Left ventricle myocardium inferior (tissue), 1 donor: ENCODE measurements at places on chromosomes 7 and 10.

GRCh38 chr10:10315989-10316388 is 701.7 kb upstream of the CELF2 start:
- H3K27ac ChIP-seq, result no peak overlapping the region
- no peaks in the 10 kb centered on the region for H3K27me3 ChIP-seq
- no peaks in the 10 kb centered on the region for H3K4me1 ChIP-seq
- no peak for DNase-seq

DNA sequence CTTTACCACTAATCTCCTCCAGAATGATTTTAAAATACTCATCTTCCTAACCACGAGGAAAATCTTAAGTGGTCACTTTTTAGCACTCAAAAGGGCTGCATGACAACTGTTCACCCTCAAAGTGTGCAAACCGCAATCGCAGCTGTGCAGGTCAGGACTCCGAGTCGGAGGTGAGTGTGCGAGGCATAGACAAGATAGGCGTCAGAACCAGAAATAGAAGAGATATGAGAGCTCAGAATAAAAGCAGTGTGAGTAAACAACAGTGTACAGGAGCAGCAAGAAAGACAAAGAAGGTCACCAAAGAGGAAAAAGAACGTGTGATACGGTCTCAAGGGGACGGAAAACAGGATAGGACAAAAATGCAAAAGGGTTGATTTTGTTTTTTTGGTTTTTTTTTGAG is 17.5 kb upstream of the ENO4 start:
- peaks cover 24% of the 10 kb centered on the region for H3K27me3 ChIP-seq
- peaks cover 30% of the 10 kb centered on the region for H3K4me1 ChIP-seq
- no peaks in the 10 kb centered on the region for H3K36me3 ChIP-seq
- DNase-seq, result no peak
- H3K4me3 ChIP-seq, result no peak overlapping the region

GRCh38 chr10:575402-576129 is 113.9 kb downstream of the DIP2C start:
- peaks cover 31% of the 10 kb centered on the region for H3K4me1 ChIP-seq
- DNase-seq, result no peak
- no peak overlapping the region for H3K27ac ChIP-seq
- H3K27me3 ChIP-seq, result no peaks in the 10 kb centered on the region
- no peak overlapping the region for H3K4me3 ChIP-seq
- H3K36me3 ChIP-seq, result no peaks in the 10 kb centered on the region

- H3K27ac ChIP-seq, result peak overlapping the region; percentile 90
- H3K4me3 ChIP-seq, result peak overlapping the region; percentile 38
- peaks cover 12% of the 10 kb centered on the region for H3K36me3 ChIP-seq
- H3K4me1 ChIP-seq, result peaks cover 87% of the 10 kb centered on the region
- DNase-seq, result peak; percentile 68
These were observed 121.3 kb upstream of the BTBD16 start for GRCh38 chr10:122149561-122150505.

DNA sequence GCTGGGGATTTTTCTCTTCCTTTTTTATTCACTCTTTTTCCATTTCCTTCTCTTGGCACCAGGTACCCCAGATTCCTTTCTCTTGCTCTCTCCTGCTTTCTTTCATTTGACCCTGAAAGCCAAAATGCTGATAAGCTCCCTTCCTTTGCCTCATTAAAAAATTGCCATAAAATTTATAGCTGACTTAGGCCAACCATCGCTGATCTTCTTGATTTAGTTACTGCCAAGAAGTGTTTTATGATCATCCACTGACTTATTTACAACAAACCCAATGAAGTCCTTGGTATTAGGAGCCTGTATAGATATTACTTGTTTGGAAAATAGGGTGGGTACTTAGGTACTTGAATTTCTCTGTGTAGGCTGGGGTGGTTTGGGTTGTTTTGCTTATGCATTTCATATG is 173.2 kb upstream of the PHYHIPL start:
- no peak overlapping the region for H3K27ac ChIP-seq
- DNase-seq, result no peak
- no peaks in the 10 kb centered on the region for H3K27me3 ChIP-seq
- no peak overlapping the region for H3K4me3 ChIP-seq
- H3K36me3 ChIP-seq, result no peaks in the 10 kb centered on the region
- H3K4me1 ChIP-seq, result peaks cover 10% of the 10 kb centered on the region

GRCh38 chr7:4791738-4792536 is 16.5 kb downstream of the AP5Z1 start:
- peak; percentile 84 for DNase-seq
- peak overlapping the region; percentile 75 for H3K27ac ChIP-seq
- H3K36me3 ChIP-seq, result peaks cover 49% of the 10 kb centered on the region
- peak overlapping the region; percentile 67 for H3K4me3 ChIP-seq
- no peaks in the 10 kb centered on the region for H3K27me3 ChIP-seq

GRCh38 chr10:90318659-90319058 is 539.2 kb downstream of the HTR7 start:
- no peaks in the 10 kb centered on the region for H3K4me1 ChIP-seq
- no peak for DNase-seq
- H3K4me3 ChIP-seq, result no peak overlapping the region
- H3K36me3 ChIP-seq, result no peaks in the 10 kb centered on the region

DNA sequence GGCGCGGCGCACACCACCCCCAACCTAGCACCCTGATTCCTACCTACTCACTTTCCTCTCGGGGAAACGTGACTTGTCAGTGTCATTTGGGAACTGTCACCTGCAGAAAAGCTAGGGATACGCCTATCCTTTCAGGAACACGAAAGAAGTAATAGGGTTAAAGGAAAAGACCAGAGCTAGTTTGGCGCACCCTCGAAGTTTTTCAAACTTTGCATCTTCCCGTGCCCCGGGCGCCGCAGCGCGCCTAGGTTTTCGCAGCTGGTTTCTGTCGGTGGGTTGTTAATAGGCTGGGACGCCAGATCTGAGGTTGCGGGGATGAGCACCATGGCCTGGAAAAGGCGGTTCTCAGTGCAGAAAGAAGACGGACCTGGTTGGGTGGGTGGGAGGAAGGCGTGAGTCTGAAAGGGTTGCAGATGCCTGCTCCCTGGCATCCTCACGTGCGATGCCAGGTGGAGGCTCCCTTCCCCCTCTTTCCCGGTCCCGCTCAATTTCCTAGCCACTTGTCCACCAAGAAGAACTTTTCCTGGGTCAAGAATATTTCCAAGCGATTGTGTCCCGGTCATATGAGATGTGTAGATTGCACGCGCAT is 568 bp upstream of the MEOX2 start:
- H3K36me3 ChIP-seq, result no peaks in the 10 kb centered on the region
- H3K4me3 ChIP-seq, result peak overlapping the region; percentile 75
- peak; percentile 17 for DNase-seq
- H3K4me1 ChIP-seq, result peaks cover 33% of the 10 kb centered on the region
- H3K27me3 ChIP-seq, result peaks cover 59% of the 10 kb centered on the region

GRCh38 chr7:22591271-22591670 is 91.3 kb upstream of the STEAP1B start:
- peaks cover 42% of the 10 kb centered on the region for H3K4me1 ChIP-seq
- H3K4me3 ChIP-seq, result no peak overlapping the region
- H3K27ac ChIP-seq, result peak overlapping the region; percentile 79
- H3K27me3 ChIP-seq, result no peaks in the 10 kb centered on the region
- no peaks in the 10 kb centered on the region for H3K36me3 ChIP-seq
- DNase-seq, result no peak

DNA sequence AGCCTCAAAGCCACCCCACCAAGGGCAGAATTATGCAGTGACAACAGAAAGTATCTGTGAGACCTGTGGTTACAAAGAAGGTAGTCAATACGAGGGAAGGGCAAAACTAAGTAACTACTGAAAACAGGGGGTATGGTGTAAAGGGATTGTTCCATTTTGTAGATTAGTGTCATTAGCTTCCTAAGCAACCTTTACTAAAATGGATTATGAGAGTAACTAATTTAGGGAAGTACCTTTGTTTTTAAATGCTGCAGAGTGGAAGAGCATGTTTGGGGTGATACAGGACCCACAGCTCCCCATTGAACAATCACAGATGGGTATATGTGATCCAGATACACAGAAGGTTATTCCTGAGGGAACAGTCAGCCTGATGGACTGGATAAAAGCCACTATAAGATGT is 51.3 kb upstream of the TAC1 start:
- no peaks in the 10 kb centered on the region for H3K36me3 ChIP-seq
- no peak overlapping the region for H3K27ac ChIP-seq
- no peak for DNase-seq
- no peak overlapping the region for H3K4me3 ChIP-seq

GRCh38 chr10:102599565-102600327 is 44.5 kb upstream of the TRIM8 start:
- no peak overlapping the region for H3K4me3 ChIP-seq
- peak; percentile 45 for DNase-seq
- no peaks in the 10 kb centered on the region for H3K27me3 ChIP-seq
- H3K4me1 ChIP-seq, result peaks cover 93% of the 10 kb centered on the region
- H3K36me3 ChIP-seq, result peaks cover 33% of the 10 kb centered on the region
- peak overlapping the region; percentile 89 for H3K27ac ChIP-seq

GRCh38 chr7:133015888-133016287 is 66.0 kb downstream of the CHCHD3 start:
- H3K4me1 ChIP-seq, result peaks cover 25% of the 10 kb centered on the region
- no peaks in the 10 kb centered on the region for H3K27me3 ChIP-seq
- H3K36me3 ChIP-seq, result no peaks in the 10 kb centered on the region
- H3K4me3 ChIP-seq, result no peak overlapping the region
- no peak for DNase-seq

GRCh38 chr10:46055771-46056170 is 9.7 kb upstream of the MSMB start:
- DNase-seq, result no peak
- H3K27ac ChIP-seq, result no peak overlapping the region
- no peak overlapping the region for H3K4me3 ChIP-seq
- H3K27me3 ChIP-seq, result peaks cover 25% of the 10 kb centered on the region
- no peaks in the 10 kb centered on the region for H3K4me1 ChIP-seq

GRCh38 chr7:129090300-129090907 is 35.5 kb upstream of the TNPO3 start:
- no peaks in the 10 kb centered on the region for H3K4me1 ChIP-seq
- peaks cover 19% of the 10 kb centered on the region for H3K27me3 ChIP-seq
- no peak for DNase-seq
- no peak overlapping the region for H3K4me3 ChIP-seq
- no peak overlapping the region for H3K27ac ChIP-seq
- no peaks in the 10 kb centered on the region for H3K36me3 ChIP-seq

GRCh38 chr7:43281268-43281667 is 168.8 kb downstream of the HECW1 start:
- H3K4me1 ChIP-seq, result no peaks in the 10 kb centered on the region
- H3K4me3 ChIP-seq, result no peak overlapping the region
- peaks cover 55% of the 10 kb centered on the region for H3K27me3 ChIP-seq

DNA sequence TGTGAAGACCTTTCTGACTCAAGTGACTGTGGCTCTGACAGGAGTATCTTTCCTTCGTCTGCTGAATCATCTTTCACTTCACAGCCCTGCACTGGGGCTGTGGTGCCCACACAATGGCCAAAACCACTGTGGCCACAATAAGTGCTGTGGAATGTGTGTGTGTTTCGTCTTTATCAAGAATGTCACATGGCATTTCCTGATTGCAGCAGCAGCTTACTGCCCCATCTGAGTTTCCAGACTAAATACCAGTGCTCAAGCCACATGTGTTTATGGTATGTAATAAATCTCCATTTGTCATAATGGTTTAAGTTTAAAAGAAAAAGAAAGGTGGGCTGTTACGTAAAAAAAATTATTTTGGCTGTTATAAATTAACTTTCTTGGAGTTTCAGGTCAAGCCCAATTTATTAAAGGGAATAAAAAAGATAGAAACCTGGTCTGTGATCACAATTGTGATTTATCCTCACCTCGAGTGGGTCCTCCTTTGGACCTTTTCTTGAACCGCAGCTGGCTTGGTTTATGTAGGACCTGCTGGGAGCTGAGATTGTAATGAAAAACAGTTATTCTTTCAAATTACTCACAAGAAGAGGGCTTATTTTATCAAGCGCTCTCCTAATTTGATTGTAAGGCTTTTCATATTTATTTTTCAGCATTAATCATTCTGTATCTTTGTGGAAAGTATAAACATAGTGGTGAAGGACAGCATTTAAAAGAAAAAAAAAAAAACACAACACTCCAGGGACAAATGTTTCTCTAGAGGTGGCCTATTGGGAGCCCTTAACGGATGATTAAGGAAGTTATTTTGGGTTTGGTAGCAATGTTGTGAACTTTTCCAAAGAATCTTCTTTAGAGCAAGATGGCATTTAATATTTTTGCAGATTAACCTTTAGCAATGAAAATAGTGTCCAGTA is 116.2 kb downstream of the LRMDA start:
- DNase-seq, result no peak
- no peak overlapping the region for H3K4me3 ChIP-seq
- H3K4me1 ChIP-seq, result peaks cover 42% of the 10 kb centered on the region
- no peaks in the 10 kb centered on the region for H3K36me3 ChIP-seq
- peak overlapping the region; percentile 69 for H3K27ac ChIP-seq

DNA sequence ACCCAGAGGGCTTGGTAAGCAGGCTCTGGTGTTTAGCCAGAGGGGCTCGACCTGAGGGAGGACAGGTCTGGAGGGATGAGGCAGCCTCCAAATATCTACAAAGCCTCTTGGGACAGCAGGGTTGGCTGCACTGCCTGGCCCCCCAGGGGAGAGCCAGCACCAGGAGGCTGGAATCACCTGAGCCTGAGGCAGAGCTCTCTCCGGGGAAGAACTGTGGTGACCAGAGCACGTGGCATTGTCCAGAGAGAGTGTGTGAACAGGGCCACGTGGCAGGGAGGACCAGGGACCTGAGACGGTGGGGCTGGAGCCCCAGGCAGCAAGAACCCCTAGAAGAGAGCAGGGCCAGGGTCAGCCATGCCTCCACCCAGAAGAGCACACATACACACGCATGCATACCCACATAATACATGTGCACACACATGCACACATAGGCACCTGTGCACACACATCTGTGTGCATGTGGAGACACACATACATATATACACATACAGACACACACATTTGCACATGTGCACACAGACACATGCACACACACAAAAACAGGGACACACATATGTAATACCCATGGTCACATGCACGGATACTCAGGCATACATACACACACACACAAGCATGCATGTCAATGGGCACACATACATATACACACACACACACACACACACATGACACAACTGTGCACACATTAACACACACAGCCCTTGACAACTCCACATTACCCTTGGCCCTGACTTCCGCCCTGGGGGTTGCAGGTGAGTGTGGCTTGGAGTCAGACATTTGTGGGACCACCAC is 94.9 kb downstream of the MYL10 start:
- no peak overlapping the region for H3K27ac ChIP-seq
- H3K36me3 ChIP-seq, result no peaks in the 10 kb centered on the region
- no peak for DNase-seq
- no peaks in the 10 kb centered on the region for H3K27me3 ChIP-seq

GRCh38 chr7:142391191-142391992 is 133.5 kb upstream of the PRSS58 start:
- H3K27ac ChIP-seq, result no peak overlapping the region
- no peaks in the 10 kb centered on the region for H3K36me3 ChIP-seq
- peaks cover 2% of the 10 kb centered on the region for H3K27me3 ChIP-seq
- DNase-seq, result no peak
- no peak overlapping the region for H3K4me3 ChIP-seq
- H3K4me1 ChIP-seq, result peaks cover 4% of the 10 kb centered on the region

DNA sequence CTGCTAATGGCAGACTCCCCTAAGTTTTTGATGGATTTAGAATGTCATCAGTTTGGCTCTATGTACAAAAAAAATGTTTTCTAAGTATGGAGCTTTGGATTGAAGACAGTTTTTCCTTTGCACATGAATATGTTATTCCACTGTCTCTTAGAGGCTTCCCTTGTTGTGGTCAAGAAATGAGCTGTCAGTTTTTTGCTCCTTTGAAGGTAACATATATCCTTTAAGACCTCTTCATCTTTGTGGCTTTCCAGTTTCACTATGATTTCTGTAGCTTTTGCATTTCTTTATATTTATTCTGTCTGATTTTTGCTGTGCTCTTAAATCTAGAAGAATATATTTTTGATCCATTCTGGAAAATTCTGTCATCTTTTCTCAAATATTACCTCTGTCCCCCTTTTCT is 15.8 kb upstream of the ODAD2 start:
- H3K4me3 ChIP-seq, result no peak overlapping the region
- no peaks in the 10 kb centered on the region for H3K36me3 ChIP-seq
- H3K27ac ChIP-seq, result no peak overlapping the region
- no peaks in the 10 kb centered on the region for H3K27me3 ChIP-seq
- no peak for DNase-seq
